ENCODE measurements at places on chromosomes 6 and 20.

DNA sequence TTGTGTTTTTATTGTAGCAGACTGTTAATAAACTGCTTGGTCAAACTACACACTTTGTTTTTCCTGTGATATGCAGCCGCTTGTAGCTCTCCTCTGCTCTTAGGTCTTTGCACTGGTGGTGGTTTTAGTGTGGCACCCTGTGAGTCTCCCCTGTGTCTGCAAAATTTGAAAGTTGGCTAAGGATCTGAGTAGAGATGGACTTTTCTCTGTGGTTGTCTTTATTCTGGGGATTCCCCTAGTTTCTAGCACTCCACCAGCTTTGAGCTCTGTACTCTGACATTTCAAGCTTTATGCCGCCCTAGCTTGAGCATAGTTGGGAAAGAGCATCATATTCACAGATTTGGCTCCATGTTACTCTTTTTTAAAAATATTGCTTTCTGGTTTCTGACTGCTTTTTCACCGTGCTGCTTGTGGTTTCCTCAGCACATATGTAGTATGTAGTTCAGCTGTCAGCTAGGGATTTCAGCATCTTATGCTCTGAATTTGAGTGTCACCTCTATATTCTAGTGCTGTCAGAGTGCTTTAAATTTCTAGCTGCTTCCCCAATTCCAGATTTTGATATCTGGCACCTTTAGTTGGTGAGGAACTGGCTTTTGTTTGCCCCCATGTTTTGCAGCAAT lies 25.4 kb downstream of the CDYL start:
- no peak for DNase-seq

- no peak for DNase-seq
Observed at GRCh38 chr6:130758813-130759212, 68.4 kb upstream of the SMLR1 start.

DNA sequence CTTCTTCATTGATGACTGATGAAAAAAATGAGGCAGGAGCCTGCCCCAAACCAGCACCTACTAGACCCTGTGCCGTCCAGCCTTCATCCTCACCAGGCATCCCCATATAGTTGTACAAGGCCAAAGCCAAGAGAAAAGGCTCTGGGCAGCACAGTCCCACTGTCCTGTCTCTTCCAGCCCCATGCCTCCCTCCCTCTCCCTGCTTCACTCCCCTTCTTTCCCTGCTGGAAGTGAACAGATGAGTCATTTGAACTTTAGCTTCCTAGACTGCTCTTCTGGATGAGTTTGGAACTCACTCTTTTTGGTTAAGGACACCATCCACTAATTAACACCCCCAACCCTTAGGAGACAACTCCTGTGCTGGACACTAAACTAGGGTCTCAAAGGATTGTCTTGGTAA lies 235.2 kb downstream of the LRFN2 start:
- DNase-seq, result no peak

DNA sequence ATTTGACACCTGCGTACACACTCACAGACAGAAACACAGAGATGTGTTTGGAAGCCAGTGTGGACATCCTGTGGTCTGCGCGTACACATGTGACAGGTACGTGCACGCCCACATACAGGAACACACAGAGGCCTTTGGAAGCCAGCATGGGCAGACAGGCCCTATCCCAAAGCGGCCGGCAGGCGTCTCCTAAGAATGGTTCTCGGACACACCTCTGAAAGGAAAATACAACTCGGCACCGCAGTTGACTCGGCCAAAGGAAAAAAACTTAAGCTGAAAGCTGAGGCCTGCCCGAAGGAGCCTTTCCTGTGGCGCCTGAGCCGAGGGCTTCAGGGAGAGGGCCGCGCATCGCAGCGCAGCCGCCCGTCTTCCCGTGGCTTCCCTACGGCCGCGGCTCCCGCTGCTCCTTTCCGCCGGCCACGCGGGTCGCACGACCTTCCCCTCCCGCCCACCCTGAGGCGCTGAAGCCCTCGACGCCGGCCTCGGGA lies 1.4 kb upstream of the CEP43 start:
- DNase-seq, result peak; percentile 42

DNA sequence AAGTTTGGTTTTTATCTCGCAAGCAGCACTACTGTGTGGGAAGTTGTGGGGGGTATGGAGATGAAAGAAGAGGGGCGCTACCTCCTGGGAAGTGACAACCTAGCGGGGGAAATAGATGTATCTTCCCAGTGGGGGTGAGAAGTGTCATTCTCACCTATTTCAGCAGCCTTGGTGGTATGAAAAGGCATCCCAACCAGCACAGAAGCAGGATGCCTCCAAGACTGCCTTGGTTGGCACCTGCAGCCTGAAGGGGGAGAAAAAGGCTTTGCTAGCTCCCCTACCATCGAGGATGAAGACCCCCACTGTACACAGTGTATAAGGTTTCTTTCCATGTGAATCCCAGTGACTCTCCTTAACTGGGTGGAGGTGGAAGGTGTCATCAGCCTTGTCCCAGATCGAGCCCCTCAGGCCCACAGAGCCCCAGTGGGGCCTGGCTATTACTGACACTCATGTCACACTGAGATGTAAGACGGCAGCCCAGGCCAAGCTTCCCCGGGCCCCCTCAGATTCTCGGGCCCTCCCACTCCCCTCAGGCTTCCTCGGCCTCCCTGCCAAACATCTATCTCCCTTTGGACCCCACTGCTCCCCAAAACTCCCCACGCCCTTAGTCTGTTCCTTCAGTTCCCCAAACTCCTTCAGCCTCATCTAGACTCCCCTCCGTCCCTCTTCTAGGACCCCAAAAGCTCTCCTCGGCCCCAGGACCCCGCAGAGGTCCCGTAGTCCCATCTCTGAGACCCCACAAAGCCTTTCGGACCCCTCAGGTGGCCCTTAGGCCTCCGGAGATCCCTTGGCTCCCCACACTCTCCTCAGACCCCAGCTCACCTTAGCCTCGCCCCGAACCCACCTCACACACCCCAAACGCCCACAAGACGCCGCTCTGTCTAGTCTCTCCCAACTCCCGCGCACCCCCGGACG lies 688 bp downstream of the COMMD7 start:
- DNase-seq, result no peak

DNA sequence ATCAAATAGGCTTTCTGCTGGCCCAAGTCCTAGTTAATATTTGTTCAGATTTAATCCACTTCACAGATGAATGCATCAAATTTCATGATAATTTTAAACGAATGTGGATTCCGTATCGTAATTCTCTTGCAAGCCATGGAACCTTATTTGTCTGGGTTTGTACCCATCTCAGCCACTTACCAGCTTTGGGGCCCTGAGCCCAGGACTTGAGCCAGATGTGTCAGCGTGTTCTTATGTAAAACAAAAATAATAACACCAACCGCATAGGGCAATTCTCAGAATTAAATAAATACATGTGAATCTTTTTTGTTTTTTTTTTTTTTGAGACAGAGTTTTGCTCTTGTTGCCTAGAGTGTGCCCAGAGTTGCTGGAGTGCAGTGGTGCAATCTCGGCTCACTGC lies 282.5 kb upstream of the PLCB4 start:
- DNase-seq, result no peak

- DNase-seq, result no peak
Observed at GRCh38 chr6:157236040-157236725, 87.1 kb downstream of the TMEM242 start.

GRCh38 chr6:7761051-7761450 lies 35.2 kb downstream of the BMP6 start:
- no peak for DNase-seq

DNA sequence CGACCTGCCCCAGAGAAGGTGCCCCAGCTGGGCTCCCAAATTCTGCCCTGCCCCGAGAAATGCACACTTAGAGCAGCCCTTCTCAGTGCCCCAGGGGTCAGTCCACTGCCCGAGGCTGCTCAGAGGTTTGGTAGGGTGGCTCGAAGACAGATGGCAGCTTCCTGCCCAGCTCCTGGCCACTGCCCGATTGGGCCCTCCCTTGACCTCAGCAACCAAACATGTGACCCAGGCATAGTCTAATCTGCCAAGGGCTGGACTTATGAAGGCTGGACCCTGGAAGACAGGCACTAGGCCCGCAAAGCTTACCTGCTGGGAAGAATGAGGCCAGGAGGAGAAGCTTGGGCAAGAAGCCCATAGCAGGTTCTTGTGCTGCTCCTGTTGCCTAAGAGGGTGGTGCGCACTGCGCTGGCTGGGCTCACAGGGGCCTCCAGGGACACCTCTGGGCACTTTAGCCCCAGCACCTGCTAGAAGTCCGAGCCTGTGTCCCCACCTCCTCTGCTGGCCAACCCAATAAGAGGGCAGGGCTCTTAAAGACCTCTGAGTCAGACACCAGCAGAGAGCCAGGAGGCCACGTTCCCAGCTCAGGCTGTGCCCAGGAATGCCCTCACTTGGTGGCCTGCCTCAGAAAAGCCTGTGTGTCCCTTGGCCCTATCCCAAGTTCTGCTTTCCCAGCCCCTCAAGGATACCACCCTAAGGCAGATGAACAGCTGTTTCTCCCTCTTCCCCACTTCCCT lies 5.5 kb downstream of the SIGLEC1 start:
- DNase-seq, result no peak

GRCh38 chr6:139343052-139343750 lies 31.2 kb downstream of the CITED2 start:
- no peak for DNase-seq

- peak; percentile 94 for DNase-seq
Observed at GRCh38 chr6:121932076-121932991, 467.1 kb upstream of the HSF2 start.

- no peak for DNase-seq
Observed at GRCh38 chr6:10695086-10695657, 400 bp downstream of the PAK1IP1 start.

GRCh38 chr6:45658400-45658799 lies 280.7 kb upstream of the SUPT3H start:
- no peak for DNase-seq

- no peak for DNase-seq
Observed at GRCh38 chr20:35007891-35008290, 52.2 kb downstream of the MYH7B start.

GRCh38 chr6:165110860-165111259 lies 198.5 kb downstream of the C6orf118 start:
- no peak for DNase-seq
